ENCODE measurements at places on chromosomes 1 and 21.

GRCh38 chr1:243727503-243728203 is 122.4 kb downstream of the AKT3 start:
- ATAC-seq, result no peak

GRCh38 chr1:6002714-6003501 is 10.7 kb upstream of the NPHP4 start:
- no peak for ATAC-seq

DNA sequence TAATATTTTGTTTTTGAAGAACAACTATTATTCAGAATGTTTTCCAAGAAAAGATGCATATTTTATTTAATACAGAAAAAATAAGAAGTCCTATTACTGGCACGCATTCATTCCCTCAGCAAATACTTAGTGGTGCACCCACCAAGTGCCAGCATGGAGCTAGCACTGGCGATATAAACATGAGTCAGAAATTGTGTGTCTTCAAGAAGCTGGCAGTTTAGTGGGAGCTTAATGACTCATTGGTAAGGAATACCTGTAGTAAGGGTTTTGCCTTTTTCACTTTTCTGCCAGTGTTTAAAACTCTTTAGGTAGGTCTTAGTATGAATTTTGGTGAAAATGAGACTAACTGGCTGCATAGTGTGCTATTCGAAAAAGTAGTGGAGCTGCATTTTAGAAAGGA is 6.3 kb downstream of the MAGI3 start:
- peak; percentile 39 for ATAC-seq

GRCh38 chr1:24621121-24621520 is 22.0 kb upstream of the SRRM1 start:
- no peak for ATAC-seq

DNA sequence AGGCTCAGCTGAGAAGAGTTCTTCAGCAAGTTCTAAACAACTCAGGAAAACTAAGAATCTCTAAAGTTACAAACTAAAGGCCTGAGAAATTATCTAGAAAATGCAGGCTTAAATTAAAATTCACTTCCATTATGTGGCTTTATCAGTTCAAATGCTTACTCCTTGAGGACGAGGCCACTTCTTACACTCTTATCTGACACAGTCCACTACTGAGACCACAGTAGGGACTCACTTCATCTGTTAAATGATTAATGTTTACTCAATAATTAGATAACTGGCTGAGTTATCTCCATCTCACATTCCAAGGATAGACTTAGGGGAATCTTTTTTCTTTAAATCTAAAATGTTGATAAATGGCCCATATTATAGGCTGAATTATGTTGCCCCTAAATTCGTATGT is 1.6 kb downstream of the C1orf141 start:
- no peak for ATAC-seq

- ATAC-seq, result no peak
Measured at GRCh38 chr1:218785928-218786327, 387.8 kb upstream of the LYPLAL1 start.

- no peak for ATAC-seq
Measured at GRCh38 chr21:20721151-20721550, 277.1 kb upstream of the NCAM2 start.

- ATAC-seq, result peak; percentile 34
Measured at GRCh38 chr1:6185635-6186382, 5.7 kb upstream of the CHD5 start.

DNA sequence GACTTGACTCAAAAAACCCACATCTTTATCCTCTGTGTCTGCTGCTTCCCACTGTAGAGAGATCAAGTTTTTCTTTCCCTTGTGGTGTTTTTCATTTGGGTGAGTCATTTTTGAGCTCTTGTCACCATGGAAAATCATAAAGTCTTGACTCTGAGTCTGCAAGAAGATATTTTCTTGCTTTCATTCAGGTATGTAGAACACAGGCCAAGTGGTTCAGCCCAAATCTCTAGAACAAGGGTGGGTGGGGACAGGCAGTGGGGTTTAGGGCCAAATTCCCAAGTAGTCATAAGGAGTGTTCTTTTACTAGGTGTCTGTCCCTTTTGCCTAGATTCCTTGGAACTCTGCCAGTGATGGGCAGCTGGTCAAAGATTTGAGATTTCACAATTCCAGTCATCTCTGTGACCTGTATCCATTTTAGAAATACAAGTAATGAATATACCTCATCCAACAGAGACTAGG is 21.5 kb upstream of the ARHGAP29 start:
- no peak for ATAC-seq

DNA sequence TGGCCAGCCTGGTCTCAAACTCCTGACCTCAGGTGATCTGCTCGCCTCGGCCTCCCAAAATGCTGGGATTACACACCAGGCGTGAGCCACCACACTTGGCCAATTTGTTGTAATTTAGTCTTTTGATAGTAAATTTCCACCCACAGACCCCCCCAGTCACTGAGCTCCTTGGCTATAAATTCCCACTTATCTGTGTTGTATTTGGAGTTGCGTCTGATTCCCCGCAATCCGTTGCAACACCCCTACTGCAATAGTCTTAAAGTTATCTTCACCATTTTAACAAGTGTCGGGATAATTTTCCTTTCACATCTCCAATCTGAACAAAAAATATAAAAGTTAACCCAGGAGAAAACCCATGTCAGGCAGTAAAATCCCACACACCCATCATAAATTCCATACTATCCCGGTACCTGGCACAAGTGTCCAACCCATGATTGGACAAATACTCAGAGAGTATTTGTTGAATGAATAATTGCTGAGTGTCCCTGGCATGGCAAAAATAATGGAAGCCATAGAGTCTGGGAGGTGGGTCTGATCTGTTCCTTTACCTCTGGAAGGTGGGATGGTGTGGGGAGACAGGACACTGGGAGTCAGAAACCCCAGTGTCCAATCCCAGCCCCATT is 9.3 kb upstream of the CNR2 start:
- ATAC-seq, result no peak

DNA sequence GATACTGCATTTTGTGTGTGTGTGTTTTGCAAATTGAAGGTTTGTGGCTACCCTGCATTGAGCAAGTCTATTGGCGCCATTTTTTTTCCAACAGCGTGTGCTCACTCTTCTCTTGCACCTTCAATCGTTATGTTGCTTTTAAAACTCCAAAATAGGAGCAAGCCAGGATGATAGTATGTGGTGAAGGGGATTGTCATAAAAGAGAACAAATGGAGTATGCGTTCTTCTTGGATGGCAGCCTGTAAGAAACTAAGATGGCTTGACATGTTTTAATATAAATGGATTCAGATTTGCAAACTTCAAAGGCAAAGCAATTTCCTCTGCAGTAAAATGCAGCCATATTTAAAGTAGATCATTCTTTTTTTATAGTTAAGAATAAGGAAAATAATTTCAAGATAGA is 43.2 kb upstream of the KCNK1 start:
- no peak for ATAC-seq

DNA sequence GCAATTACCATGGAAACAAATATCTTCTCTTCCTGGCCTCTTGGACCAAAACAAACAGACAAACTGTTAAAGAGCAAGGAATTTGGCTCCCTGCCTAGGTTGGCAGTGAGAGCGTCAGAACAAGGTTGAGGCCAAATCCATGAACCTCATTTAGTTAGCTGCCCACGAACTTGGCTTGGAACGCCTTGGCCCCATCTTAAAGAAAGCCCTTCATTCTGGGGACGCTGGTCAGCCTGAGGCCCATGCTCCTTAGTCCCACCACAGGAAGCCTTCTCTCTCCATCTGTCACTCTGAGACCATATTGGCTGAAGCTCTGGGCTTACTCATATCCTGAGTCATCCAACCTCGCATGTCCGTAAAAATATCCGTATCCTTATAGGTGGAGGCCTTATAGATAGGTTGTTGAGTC is 62.4 kb upstream of the DIRAS3 start:
- no peak for ATAC-seq

DNA sequence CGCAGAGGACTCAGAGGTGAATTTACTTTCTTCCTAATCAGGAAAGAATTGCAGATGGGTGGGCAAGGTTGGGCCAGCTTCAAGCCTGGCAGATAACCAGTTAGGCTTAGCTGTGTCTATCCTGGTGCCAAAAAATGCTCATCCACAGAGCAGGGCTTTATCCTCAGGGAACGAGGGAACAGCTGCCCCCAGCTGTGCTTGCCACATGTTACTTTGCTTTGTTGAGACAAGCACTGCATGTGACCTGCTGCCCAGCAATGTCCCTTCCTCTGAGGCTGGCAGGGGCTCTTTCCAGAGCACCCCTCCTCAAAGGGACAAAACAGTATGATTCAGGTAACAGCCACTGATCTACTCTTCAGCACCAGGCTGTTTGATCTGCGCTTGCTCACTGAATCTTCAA is 505.1 kb upstream of the USP24 start:
- no peak for ATAC-seq

- no peak for ATAC-seq
Measured at GRCh38 chr1:29290414-29290985, 54.2 kb downstream of the PTPRU start.

DNA sequence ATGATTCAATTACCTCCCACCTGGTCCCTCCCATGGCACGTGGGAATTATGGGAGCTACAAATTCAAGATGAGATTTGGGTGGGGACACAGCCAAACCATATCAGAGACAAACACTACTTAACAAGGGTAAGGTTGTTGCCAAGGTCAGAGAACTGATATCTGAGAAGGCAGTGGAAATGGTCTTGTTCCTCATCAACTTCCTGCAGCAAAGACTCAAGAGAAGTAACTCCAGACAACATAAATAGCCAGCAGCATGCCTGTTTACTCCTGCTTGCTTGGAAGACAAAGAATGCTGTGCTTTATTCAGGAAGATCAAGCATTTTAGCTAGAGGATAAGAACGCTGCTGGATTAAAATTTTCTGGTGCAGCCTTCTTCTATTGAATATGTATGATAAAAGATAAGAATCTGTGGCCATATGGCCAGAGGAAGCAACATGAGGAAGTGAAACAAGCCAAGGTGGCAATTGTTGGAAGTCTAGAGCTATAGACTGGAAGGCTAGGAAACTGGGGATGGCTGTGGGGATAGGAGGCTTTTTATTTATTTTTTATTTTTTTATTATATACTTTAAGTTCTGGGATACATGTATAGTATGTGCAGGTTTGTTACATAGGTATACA is 36.4 kb downstream of the DDAH1 start:
- ATAC-seq, result no peak

DNA sequence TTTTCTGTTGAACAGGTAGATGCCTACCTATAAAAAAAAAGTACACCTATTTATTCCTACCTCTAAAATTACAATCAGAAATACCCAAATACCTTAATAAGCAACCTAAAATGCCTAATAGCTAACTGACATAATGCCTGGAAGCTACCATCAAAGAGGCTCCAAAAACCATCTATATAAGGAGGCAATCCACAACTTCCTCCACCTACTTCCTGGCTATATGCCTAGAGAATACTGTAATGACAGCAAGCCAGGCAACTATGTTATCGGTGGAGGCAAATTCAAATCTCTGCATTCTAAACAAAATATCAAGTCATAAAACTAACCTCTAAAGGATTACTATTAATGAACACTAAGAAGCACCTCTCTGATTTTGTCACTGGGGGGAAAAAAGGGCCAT is 10.1 kb downstream of the ZNF644 start:
- no peak for ATAC-seq

DNA sequence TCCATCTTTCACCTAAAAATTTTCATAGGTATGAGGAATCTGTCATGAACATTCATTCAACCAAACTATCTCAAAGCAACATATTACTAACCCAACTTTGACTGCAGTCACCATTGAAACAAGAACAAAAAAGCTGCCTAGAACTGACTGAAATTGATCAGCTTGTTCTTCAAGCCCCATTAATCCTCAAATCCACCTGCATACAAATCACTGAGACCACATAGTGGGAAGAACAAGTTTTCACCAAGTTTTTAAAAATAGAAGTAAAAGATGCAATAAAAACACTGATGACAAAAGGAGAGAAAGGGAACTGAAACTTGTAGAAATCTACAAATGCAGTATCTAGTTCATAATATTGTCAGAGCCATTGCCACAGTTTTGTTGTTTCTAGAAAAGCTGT is 6.1 kb downstream of the SORT1 start:
- peak; percentile 59 for ATAC-seq

DNA sequence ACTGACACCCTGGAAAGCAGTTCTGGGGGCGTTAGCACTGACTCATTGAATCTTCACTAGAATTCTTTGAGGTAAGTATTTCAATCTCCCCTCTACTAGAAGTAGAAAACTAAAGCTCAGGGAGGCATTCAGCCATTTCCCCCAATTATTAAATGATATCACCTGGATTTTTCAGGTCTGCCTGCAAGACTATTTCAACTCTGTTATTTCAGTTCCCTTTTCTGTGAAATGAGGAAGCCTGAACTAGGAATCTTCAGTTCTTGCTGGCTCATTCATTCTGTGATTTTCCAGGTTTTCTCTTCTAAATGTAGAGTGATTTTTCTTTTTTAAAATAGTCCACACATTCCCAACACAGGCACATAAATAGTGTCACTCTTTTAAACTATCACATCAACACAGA is 337.0 kb upstream of the NR5A2 start:
- no peak for ATAC-seq

GRCh38 chr1:241775021-241775420 is 73.0 kb upstream of the EXO1 start:
- ATAC-seq, result no peak

DNA sequence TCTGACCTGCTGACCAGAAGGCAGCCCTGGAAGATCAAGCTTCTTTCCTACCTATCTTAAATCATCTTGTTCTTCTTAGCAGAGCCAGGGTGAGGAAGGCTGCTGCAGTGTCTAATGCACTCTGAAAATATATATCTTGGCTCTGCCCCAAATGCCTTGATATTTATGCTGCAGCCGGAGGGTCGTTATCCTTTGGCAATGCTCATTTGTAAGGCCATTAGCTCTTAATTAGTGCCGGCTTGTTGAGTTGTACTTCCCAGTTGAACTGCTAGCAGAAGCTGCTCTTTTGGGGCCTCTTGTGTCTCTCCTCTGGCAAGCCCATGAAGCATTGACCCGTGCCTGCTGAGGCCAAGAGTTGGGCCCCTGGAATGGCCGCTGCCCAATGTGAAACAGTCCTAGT is 4.2 kb upstream of the GNL2 start:
- no peak for ATAC-seq

Measured in activated T-helper 17 cell treated with anti-CD3 and anti-CD28 coated beads, Interleukin-2, amount 50 U/mL, for 72 hours (primary cell).